NCI-H510A (cell line): ENCODE measurements at places on chromosomes 1 and 21.
A peak's percentile ranks its signal among the peaks of the same experiment; 100 is the strongest.

- DNase-seq, result no peak
Measured at GRCh38 chr1:62597281-62597680, at the start of gene ANGPTL3. Gene ANGPTL3, plus strand, starts transcription at chr1:62597520. Its CDS starts 47 bp downstream, at chr1:62597567.

- DNase-seq, result no peak
Measured at GRCh38 chr1:223827193-223827663, 18.5 kb downstream of the TP53BP2 start.

GRCh38 chr1:223009406-223009805 is 133.6 kb downstream of the TLR5 start:
- no peak for DNase-seq

GRCh38 chr1:8723010-8723409 is 94.4 kb downstream of the RERE start:
- no peak for DNase-seq

DNA sequence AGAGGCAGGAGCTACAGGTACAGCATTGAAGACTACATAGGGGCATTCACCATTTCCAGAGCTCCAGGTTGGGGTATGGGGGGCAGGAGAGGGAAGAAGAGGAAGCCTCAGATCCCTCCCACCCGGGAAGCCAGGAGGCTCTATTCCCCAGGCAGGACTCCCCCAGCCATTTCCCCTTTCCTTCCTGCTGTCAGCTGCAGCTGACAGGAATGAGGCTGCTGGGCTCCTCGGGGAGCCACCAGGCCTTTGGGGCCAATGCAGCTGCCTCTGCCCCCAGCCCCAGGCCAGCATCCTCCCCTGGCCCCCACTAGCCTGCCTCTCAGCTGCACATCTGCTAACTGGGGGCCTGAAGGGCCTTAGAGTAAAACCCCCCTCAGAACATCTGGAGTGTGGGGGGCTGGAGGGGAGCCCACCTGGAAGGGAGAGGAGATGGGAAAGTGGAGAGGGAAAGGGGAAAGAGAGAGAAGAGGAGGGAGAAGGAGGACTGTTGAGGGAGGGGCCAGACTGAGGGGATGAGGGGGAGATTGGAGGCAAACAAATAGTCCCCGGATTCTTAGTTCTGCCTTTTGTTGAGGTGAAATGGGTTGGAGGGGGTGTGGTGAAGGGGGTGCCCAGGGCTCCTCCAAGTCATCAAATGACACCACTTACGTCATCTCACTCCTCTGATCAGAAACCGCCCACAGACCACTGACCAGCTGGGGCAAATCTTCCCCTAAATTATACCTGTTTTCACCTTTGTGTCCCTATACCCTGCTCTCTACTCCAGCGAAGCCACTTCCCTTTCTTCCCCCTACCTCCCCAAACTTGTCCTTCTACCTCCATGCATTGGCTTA is 58.0 kb downstream of the LGR6 start:
- DNase-seq, result no peak

DNA sequence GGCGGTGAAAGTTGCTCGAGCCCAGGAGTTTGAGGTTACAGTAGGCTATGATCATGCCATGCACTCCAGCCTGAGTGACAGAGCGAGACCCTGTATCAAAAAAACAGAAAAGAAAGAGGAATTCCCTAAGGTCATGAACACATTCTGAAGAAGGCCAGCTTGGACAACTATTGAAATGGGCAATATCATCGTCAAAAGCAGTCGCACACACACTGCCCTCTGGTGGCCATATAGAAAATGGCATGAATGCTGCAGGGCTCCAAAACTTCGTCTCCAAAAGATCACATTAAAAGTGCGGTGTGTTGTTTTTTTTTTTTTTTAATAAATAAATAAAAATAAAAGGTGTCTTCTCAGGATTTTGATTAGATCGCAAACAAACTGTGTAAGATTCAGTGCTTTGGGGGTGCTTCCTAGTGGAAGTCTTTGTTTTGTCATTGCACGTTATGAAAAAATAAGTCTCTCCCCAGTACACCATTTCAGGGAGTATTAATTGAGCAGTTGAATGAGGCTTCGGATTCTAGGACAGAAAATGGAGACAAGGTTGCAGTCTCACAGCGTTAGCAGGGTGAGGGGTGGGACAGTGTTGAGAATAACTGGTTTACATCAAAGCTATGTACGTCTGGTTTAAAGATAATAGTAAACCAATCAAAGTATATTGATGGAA is 87.5 kb upstream of the FMN2 start:
- DNase-seq, result no peak

DNA sequence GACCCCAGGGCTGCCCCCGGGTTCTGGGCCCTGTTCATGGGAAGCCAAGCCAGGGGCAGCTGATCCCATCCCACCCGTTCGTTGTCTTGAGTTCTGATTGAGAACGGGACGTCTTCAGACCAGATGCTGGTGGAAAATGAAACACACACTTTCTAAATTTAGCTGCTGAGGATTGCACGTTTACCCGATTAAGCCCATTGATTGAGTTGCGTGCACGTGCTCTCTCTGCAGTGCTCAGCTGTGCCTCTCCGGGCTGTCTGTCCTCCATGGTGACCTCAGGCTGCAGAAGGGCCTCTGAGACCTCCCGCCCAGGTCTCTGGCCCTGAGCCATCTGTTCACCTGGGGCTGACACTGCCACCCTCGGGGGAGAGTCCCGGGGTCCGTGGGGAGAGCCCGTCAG is 27.0 kb upstream of the PEX10 start:
- no peak for DNase-seq

DNA sequence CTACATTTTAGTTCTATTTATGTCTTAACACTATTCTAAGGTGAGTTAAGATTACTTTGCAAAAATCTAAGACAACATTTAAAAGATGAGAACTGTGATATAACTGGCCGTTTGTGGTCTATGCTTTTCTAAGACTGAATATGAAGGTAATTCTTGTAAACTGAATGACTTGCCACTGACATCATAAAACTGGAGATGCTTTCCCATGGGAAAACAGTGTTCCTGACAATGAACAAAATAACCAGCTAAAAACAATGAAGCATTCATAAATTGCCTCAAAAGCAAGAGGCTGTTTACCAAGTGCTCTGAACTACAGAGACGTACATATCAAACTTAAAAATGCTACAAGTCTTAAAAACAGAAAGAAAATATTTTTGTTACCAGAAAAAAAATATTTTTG is 54.7 kb downstream of the APP start:
- DNase-seq, result no peak

GRCh38 chr1:54297596-54298283 is 97.8 kb downstream of the MRPL37 start:
- no peak for DNase-seq

DNA sequence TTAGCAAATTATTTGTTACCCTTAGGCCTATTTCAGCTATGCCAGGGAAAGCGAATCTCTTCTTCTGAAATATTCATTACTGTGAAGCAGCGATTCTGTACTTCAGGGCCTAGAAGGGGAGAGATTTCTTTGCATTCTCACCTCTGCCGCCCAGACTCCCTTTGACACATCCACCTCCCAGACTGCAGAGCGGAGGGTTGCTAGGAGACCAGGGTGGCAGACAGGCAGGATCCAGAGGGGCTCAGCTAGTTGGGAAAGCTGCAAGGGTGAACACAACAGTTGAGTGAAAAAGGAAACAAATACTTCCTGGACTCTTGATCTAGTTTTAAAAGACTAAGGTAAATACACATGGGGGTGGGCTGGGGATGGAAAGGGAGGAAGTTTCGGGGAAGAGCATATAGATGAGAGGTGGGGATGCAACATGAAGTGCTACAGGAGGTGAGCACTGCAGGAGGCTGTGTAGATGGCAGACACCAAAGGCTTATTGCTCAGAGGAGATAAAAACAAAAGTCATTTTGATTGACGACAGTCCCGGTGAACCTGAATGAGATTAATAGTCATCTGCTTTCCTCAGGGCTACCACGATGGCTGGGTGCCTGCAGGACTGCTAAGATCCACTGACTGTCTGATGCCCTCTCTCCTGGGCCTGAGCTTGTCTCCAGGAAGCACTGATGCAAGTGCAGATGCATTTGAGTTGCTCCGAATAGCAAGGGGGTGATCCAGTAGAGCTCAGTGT is 26.4 kb upstream of the RAB3GAP2 start:
- no peak for DNase-seq

- no peak for DNase-seq
Measured at GRCh38 chr21:27154451-27155129, 187.7 kb upstream of the ADAMTS5 start.

- DNase-seq, result no peak
Measured at GRCh38 chr1:96338622-96339021, 383.0 kb upstream of the PTBP2 start.

GRCh38 chr1:158026651-158027050 is 33.2 kb downstream of the KIRREL1 start:
- DNase-seq, result no peak

DNA sequence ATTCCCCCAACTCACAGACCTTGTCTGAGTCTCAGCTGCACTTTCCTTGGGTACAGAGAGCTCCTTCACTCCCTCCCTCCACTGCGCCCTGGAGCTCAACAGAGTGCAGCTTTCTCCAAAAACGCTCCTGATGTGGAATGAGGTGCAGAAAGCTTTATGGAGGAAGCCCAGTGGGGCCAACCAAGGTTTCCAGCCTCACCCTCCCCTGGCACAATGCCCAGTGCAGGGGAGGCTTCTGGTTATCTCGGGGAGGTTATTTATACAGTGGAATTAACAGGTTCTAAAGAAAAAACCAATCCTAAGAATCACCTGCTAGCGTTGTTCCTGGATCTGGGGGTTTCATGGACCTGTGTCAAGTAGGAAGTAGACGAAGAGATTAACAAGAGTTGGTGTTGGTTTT is at the start of gene ITLN1:
TSS of gene ITLN1 (minus strand) at position 139 of the 400 bp plus-strand sequence. CDS start 303 bp downstream, outside the sequence.
- no peak for DNase-seq

GRCh38 chr1:161166669-161167548 is 683 bp downstream of the PPOX start:
- DNase-seq, result no peak

DNA sequence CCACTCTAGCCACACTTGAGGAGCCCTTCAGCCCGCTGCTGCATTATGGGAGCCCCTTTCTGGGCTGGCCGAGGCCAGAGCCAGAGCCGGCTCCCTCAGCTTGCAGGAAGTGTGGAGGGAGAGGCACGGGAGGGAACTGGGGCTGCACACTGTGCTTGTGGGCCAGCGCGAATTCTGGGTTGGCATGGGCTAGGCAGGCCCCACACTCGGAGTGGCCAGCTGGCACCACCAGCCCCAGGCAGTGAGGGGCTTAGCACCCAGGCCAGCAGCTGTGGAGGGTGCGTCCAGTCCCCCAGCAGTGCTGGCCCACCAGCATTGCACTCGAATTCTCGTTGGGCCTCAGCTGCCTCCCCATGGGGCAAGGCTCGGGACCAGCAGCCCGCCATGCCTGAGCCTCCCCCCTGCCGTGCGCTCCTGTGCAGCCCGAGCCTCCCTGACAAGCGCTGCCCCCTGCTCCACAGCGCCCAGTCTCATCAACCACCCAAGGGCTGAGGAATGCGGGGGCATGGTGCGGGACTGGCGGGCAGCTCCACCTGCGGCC is 785.9 kb upstream of the TPTE start:
- no peak for DNase-seq

DNA sequence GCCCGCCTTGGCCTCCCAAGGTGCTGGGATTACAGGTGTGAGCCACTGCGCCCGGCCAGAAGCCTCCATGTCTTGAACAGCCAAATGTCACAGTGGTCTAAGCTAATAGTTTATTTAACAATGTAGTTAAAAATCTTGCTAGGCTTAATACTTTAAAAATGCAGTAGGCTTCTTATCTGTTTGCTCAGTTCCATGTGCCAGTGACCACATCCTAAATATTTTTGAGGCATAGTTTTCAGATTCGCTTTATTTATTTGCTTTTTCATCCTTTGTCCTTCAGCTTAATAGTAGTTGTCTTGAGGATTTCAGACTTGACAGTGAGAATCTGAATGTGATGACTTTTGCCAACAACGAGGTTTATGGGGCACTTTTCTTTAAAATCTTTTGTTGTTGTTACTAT is 59.9 kb upstream of the PRRX1 start:
- DNase-seq, result no peak

GRCh38 chr1:53894644-53895043 is 657 bp downstream of the DIO1 start:
- no peak for DNase-seq

DNA sequence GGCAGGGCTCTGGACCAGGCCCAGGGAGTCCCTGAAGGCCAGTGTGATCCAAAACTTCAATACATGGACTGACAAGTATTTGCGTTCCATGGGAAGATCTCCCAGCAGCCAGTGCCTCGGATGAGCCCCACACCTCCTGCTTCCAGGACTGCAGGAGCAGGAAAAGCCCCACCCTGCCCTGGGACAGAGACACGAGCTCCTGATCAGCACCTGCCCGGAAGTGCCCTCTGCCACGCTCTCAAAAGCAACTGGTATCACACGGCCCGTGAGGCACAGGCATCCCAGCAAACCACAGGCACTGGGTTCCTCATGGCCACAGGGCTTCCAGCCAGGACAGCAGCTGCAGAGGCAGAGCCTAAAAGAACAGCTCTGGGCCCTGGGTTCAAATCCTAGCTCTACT is 48.6 kb downstream of the ACOT7 start:
- peak; percentile 57 for DNase-seq

DNA sequence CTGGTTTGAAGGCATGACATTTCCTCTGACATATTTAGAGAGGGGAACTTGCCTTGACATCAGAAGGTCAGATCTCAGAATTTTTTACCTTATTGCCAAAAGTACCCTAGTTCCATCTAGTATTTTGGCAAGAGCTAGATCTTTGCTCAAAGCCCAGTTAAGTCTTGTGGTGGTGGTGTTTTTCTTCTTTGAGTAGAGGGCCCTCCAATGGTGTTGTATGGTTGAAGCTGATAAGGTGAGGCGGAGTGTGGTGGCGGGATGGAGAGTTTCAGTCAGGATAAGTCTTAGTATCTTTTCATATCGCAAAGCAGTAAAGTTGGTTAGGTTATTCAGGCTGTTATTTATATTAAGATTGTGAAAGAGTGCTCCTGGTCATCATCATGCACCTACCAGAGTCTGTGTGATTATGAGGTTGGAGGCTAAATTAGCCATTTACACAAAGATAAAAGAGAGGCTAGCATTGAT is 20.1 kb upstream of the MACF1 start:
- DNase-seq, result no peak

DNA sequence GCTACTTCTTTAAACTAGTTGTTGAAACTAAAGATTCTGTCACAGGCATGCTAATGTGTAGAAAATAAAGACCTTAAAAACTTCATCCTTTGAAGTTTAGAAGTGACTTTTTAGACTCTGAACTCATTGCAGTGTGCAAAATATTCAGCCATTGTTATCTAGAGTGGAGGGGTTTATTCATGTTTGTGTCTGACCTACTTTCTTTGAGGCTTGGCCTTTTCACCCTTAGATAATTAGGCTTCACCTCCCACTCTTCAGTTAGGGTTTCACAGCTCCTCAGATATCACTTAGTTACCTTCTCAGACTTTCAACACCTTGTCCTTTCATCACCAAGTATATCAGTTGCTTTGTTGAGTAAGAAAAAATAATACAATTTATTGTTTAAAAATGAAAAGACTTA is 75.9 kb downstream of the IVNS1ABP start:
- DNase-seq, result no peak
